ENCODE measurements at places on chromosomes 5 and 9. TPM values are rescaled to one million over a fixed set of nuclear protein-coding genes. Genes with fewer than 3 reads are reported as not detected.

The ALDH7A1 gene
- 44.5 TPM for polyA plus RNA-seq

GRCh38 chr9:127918183-127919107, 1.6 kb upstream of the ST6GALNAC4 start:
- peak; percentile 55 for DNase-seq
- no peak overlapping the region for H3K4me3 ChIP-seq
- H3K27ac ChIP-seq, result peak overlapping the region; percentile 30
- H3K4me1 ChIP-seq, result peaks cover 28% of the 10 kb centered on the region
- no peaks in the 10 kb centered on the region for H3K27me3 ChIP-seq

GRCh38 chr5:130164966-130165365, 260.7 kb downstream of the CHSY3 start:
- H3K4me3 ChIP-seq, result no peak overlapping the region
- no peaks in the 10 kb centered on the region for H3K27me3 ChIP-seq
- no peak overlapping the region for H3K27ac ChIP-seq
- H3K36me3 ChIP-seq, result no peaks in the 10 kb centered on the region

The GABRA6 gene
- polyA plus RNA-seq, result 0.10 TPM

DNA sequence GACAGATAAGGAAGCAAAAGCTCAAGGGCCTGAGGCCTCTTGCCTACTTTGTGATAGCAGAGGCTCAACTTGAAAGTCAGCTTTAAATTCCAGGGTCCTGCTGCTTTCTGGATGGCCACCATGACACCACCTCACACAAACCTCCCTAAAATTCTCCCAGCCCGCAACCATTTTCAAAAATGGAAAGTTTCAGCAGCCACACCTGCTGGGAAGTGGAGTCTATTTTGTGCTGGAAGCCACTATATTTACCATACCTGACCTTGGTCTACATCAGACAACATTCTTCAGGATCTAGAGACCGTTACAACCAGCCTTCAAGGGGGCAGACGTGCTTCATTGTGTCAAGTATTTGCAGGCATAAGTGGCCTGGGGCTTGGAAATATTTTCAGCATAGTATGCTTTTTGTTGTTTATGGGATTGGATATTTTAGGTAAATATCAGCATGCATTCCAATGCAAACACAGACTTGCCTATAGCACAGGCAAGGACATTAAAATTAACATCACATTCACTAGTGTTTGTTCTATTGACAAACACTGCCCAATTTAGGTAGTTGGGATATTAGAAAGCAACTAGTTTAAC, 50.9 kb downstream of the BOD1 start:
- no peaks in the 10 kb centered on the region for H3K4me1 ChIP-seq
- peaks cover 13% of the 10 kb centered on the region for H3K27me3 ChIP-seq
- no peak for DNase-seq

The DIAPH1 gene
- 28.2 TPM for polyA plus RNA-seq

DNA sequence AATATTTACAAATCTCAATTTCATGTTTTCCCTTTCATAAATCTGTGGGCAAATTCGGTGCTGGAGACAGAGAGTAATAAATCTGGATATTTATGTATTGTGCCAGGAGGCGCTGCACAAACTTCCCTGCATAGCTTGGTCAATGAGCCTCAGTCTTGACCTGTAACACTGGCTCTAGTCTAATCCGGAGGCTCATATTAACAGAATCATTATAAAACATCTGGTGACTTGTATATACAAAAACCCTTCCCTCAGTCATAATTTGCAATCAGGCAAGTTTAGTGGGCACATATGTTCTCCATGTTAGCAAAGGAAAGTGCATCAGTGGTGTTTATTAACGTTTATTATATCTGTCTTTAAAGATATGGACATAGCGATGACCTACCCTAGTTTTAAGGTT, 104.0 kb upstream of the BNC2 start:
- no peaks in the 10 kb centered on the region for H3K36me3 ChIP-seq
- H3K27ac ChIP-seq, result no peak overlapping the region
- no peak for DNase-seq
- H3K4me1 ChIP-seq, result no peaks in the 10 kb centered on the region
- H3K27me3 ChIP-seq, result no peaks in the 10 kb centered on the region

DNA sequence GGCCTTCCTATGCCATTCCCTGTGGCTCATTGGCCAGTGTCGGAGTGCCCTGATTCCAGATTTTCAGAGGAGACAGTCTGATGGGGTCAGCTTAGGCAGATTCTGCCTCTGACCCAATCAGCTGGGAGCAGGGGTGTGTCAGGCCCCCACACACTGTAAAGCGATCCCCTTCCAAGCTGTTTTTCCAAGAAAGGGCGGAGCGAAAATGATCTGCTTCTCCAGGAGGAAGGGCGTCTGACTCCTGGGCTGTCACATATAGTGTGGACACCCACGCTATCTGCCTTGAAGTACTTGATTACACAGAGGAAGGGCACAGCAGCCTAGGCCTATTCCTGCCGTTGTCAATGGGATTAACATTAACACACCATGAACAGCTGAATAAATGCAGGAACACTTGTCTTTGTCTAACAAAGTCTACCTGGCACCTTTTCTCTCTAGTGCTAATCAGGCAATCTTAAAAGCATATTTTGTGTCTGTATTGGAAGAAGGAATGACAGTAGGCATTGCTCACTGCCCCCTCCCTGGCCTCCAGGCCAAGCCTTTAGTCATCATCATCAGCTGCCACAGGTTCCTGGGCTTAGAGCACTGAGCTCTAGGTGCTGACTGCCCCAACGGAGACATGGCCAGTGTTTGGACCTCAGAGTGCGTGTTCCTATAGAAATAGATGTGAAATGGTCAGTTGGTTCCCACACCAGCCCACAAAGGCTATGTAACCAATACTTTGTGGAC, 218.7 kb downstream of the MELK start:
- no peaks in the 10 kb centered on the region for H3K4me1 ChIP-seq
- no peaks in the 10 kb centered on the region for H3K36me3 ChIP-seq
- DNase-seq, result no peak

DNA sequence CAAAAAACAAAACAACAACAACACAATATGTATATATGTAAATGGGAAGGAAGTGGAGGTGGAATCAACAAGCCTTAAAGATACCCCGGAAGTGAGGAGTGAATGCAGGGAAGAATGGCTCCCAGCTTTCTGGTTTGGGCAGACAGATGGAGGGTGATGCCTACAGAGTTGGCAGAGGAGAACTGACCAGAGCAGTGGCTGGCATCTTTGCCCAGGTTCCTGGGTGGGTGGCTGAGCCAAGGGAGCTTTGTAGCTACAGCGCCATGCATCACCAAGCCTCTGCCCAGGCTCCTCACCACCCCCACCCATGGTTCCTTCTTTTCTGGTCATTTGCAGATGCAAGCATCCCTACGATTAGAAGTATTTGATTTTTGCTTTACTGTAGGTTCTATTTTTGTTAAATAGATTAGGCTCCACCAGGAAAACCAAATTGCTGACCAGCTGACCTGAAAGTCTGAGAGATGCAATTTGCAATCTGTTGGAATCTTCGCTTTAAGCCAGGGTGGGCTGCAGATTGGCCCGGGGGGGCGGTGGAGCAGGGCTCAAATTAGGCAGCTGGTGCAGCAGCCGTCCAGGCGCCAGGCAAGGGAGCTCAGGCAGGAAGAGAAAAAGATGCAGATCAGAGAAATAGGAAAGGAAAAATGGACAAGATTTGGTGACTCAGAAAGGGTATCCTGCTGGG, 163.3 kb upstream of the TBC1D2 start:
- no peak overlapping the region for H3K27ac ChIP-seq
- H3K27me3 ChIP-seq, result peaks cover 10% of the 10 kb centered on the region
- no peak for DNase-seq

Measured in SK-N-SH (cell line).